ENCODE measurements at places on chromosomes 12 and 14.

GRCh38 chr12:32964981-32965585 is 68.5 kb upstream of the PKP2 start:
- DNase-seq = no peak

DNA sequence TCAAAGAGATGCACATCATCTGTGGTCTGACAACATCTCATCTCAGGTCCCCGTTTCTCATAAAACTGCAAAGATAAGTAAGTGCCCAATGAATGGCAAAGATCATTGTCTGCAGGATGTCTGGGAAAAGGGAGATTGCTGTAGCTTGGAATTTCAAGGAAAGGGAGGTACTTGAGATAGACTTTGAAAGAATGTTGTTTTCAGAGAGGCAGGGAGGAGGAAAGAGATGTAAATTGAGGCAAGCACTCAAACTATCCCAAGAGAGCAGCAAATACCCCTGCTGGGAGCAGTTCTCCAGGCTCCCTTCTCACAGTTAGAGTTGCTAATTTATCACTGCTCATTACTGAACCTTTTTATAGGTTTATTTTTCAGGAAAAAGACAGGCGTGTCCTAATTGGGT is 107.1 kb downstream of the MYRFL start:
- no peak for DNase-seq

DNA sequence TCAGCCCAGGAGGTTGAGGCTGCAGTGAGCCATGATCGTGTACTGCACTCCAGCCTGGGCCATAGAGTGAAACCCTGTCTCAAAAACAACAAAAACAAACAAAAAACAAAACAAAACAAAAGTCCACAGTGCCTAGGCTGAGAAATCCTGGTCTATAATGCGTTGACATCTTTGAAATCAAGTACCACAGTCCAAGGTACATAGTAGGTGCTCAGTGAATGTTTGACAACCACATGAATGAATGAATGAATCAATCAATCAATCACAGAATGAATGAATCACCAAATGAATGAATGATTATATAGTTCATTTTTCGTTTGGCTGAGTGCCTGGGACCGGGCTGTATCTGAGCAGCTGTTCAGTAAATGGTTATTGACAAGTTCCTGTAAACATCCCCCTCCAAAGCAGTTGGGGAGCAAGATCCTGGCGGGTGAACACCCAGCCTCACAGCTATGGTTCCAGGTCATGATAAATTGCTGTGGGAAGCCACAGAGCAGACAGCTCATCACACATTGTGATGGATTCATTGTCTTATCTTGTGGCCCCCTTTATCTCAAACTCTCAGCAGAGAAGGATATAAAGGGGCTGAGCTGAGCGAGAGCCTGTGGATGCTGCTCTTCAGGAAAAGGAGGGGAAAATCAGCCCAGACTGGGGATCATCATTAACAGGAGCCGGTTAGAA is 30.4 kb upstream of the IFT81 start:
- DNase-seq = no peak

- DNase-seq = no peak
These were observed 316.2 kb downstream of the NPAS3 start for GRCh38 chr14:33254861-33255395.

- no peak for DNase-seq
These were observed 65.0 kb downstream of the KICS2 start for GRCh38 chr12:64157110-64157509.

GRCh38 chr14:101579372-101580080 is 18.2 kb downstream of the DIO3 start:
- no peak for DNase-seq

Measured in thymus (tissue), 14 donors.